Smooth muscle cell of the pulmonary artery (primary cell): ENCODE measurements at places on chromosomes 7 and 10. TPM values are rescaled to one million over a fixed set of nuclear protein-coding genes. Genes with fewer than 3 reads are reported as not detected.

The KCNH2 gene
- total RNA-seq: 0.13 and 0.79 TPM in 2 replicates

The LRRD1 gene
- 0.07 and 0.17 TPM in 2 replicates for total RNA-seq

The CISD1 gene
- 21.0 and 22.4 TPM in 2 replicates for total RNA-seq

The GFRA1 gene
- total RNA-seq: 0.39 and 0.43 TPM in 2 replicates

The OR6V1 gene
- total RNA-seq: not detected in 2 replicates

The PANK1 gene
- 6.6 and 7.0 TPM in 2 replicates for total RNA-seq
